NCI-H526 (cell line): ENCODE measurements at places on chromosomes 3 and 15.

DNA sequence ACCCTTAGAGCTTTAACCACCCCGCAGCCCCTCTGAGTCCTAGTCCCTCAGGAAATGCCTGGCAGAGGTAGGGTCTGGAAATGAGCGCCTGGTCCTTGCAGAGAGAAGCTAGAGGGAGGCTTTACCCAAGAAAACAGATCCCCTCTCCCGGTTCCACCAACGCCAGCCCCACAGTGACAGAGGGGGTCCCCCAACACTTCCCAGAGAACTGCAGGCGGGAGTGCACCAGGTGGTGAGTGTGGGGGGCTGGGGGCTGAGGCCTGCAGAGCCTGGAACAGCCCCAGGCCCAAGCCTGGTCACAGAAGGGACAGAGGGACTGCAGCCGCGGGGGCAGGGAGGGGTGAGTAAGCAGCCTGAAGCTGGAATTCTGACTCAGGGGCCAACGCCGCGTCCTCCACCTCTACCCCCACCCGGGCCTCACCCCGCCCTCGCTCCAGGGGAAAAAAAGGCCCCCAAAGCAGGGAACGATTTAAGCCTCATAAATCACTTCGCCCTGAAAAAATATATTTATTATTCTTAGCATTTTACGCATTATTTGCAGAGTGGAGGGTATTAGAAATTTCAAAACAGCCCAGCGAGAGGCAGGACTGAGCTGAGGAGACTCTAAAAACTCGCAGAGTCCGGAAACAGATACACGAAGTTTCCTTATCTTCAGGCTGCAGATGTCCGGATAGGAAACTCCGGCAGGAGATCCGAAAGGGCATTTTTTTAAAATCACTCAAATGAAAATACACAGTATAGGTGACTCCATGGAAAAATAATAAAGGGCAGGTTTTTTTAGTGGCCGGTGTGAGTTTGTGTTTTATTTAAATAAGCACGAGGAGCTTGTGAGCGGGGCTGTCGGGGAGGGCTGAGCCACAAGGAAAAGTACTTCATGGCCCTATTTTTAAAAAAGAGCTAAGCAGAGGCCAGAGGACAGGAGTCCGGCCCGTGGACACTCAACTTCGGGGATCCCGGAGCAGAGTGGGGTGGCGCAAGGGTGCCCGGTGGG, 10.0 kb downstream of the GATA2 start:
- no peak for DNase-seq

DNA sequence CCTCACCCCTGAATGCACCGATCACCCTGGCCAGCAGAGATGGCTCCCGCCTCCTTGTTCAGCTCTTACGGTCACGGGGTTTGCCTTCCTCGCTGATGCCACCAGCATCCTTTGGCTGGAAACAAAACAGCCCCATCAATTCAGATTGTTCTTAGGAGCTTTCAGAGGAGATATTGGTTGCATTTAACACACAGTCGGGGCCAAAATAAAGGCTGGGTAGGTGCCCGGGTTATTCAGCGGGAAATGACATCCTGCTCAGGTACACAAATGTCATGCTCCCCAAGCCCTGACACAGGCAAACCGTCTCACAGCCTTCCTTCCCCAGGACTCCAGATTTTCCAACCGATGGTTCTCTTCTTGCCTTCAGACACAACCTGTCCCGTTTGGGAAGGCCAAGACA, 62.4 kb upstream of the MEF2A start:
- no peak for DNase-seq

- no peak for DNase-seq
Measured at GRCh38 chr3:176919836-176920765, 277.2 kb downstream of the TBL1XR1 start.

GRCh38 chr15:74827614-74828013, 1.2 kb downstream of the CPLX3 start:
- DNase-seq: no peak

DNA sequence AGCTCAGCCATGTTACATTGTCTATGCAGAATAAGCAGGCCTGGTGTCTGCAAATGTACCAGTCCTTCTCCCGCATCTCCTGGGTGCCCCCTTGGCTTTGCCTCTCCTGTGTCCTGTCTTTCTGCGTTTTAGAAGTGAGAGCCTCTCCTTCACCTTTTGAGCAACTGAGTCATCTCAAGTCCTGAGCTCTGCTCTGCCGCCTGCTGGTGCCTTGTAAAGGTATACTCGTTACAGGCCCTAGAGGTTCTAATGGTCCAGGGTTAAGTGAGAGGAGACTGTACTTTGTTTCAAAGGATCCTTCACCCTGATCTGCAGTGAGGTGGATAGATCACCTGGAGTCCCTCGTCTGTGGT, 12.6 kb downstream of the GHRL start:
- DNase-seq: no peak

DNA sequence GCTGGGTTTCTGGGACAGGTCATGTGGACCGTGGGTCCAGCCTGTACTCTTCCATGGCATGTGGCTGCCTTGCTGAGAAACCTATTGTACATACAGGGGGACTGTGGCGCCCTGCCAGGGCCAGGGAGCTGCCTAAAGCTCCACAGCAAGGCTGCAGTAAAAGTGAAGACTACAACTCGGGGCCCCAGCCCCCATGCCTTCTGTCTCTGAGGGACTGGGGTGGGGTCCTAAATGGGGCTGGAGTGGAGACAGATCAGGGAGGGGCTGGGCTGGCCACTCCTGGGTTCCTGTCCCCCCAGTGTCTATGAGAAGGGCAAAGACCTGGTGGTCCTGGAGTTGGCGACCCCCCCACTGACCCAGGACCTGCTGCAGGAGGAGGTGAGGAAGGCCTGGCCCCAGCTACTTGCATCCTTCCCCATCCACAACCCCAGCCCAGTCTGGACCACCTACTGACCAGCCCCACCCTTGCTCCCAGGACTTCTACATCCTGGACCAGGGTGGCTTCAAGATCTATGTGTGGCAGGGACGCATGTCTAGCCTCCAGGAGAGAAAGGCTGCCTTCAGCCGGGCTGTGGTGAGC, 7.3 kb downstream of the VILL start:
- DNase-seq: no peak

- DNase-seq: no peak
Measured at GRCh38 chr15:58462547-58462946, 30.8 kb downstream of the LIPC start.
